GM04503 (cell line): ENCODE measurements at places on chromosomes 4 and X.
A peak's percentile ranks its signal among the peaks of the same experiment; 100 is the strongest.

GRCh38 chrX:70012756-70013155 lies 37.0 kb downstream of the AWAT2 start:
- no peak for DNase-seq

DNA sequence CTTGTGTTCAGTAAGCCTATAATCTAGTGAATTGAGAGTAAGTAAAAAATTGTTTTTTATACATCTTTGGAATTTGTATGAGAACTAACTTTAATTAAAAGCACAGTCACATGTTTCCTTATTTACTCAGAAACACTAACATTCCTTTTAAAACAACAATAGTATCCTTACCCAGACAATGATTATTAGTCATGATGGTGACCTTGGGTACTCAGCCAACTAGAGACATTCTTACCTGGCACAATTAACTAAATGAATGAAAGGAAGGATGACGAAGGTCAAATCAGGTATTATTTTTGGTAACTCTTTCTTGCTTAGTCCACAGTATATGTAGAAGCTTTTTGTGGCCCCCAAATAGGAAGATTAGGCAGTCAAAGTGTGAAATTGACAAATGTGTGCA lies 901.0 kb downstream of the FAT4 start:
- no peak for DNase-seq

GRCh38 chr4:123480706-123481418 lies 84.3 kb downstream of the SPRY1 start:
- DNase-seq: peak; percentile 19

DNA sequence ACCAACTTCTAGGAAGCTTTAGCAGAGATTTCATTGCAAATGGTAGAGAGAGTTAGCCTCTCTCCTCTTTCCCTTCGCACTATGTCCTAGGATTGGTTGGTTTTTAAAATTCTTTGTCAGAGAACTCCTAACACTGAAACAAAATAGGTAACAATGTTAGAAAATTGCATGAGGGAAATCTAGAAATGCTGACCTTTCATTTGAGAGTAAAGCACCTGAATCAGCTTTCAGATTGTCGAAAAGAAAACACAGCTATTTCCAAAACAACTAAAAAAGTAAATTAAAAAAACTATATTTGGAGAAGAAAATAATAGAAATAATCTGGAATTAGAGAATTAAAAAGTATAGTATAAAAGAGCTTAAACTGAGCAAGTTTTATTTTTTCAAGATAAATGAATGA lies 108.1 kb upstream of the GK2 start:
- no peak for DNase-seq

DNA sequence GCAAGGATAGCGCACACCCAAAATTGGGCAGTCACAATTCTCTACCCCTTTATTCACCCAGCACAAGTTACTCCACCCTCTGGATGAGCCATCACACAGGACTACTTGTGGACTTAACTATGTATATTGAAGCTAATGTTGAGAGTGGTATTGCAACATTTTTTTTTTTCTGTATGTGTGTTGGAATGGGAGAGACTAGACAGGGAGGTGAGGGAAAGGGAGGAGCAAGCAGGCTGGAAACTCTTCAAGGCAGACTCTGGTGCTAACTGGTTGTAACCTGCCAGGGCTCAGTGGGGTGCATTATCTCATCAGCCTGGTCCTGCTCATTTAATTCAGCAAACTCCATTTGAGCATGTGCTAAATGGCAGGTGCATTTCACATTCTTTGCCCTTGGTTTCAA lies 18.4 kb upstream of the CWH43 start:
- no peak for DNase-seq

- no peak for DNase-seq
These were observed 40.2 kb upstream of the CRMP1 start for GRCh38 chr4:5933116-5933515.

- DNase-seq: no peak
These were observed 69.4 kb downstream of the RWDD4 start for GRCh38 chr4:183589461-183590099.

GRCh38 chr4:52010986-52011385 lies 9.2 kb downstream of the LRRC66 start:
- DNase-seq: no peak

DNA sequence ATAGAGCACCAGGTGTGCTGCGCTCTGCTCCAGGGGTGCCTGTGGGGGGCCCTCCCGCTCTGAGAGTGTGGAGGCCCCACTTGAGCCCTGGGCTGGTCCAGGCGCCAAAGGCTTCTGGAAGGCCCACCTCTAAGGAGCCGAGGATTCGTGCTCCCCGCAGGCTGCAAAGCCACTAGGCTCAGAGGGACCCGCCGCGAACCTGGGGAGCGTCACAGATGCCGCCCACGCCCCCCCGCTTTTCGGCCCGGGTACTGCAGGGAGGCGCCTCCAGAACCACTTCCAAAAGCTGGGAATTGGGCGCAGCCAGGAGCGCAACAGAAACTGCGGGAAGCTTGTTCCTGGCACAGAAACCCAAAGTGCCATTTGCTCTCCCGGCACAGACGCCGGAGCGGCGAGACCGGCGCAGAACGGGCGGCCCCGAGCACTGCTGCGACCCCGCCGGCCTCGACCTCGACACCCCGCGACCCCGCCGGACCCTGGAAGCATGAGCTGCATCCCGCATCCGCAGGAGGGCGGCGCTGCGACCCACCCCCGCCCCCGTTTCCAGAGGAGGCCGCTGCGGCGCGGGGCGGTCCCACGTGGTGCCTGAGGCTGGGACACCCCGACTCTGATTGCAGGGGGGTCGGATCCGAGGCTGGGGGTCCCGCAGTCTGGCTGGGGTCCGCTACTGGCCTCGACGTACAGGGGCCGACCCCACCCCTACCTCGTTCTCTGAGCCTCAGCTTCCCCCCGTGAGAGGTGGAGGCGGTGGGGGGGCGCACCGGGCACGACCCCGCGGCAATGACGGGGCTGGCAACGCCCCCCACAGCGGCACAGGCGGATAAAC lies 30.8 kb downstream of the CPLX1 start:
- no peak for DNase-seq

- DNase-seq: no peak
These were observed 168.4 kb downstream of the MAD2L1 start for GRCh38 chr4:119898211-119898610.

DNA sequence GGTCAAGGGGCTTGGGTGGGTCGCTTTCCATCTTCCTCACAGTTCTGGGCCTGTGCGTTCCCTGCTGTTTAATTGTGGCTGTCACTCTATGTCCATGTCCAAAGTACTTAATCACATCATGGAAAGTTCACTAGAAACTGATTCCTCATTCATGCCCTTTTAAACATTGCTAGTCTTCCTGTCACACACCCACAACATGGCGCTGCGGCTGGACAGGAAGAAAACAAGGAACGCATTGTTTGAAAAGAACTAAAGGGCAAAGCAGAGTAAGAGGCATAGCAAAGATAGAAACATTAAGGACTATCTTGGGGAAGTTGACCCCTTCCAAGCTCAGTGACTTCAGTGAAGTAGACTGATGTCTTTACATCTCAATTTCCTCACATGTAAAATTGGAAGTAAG lies 18.4 kb downstream of the PNPLA4 start:
- DNase-seq: no peak

- DNase-seq: no peak
These were observed 36.8 kb upstream of the SPON2 start for GRCh38 chr4:1208970-1209704.

GRCh38 chrX:68710870-68711576 lies 63.6 kb downstream of the STARD8 start:
- DNase-seq: no peak

DNA sequence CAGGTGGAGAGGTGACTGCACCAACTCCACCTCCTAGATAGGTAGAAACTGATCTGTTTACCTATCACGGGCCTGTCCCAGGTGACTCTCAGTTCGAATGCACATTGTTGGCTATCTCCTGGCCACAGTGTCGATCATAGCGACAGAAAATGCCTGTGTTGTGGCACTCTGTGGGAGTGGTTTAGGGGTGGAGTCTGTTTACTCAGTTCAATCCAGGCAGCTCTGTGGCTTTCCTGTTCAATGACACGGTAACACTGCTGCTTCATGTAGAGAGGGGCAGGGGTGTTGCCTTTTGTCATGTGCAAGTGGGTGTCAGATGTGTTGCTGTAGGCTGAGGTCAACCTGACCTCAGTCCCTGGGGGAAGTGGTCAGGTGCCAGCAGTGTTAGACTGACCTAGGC lies 1602.4 kb downstream of the TECRL start:
- no peak for DNase-seq

DNA sequence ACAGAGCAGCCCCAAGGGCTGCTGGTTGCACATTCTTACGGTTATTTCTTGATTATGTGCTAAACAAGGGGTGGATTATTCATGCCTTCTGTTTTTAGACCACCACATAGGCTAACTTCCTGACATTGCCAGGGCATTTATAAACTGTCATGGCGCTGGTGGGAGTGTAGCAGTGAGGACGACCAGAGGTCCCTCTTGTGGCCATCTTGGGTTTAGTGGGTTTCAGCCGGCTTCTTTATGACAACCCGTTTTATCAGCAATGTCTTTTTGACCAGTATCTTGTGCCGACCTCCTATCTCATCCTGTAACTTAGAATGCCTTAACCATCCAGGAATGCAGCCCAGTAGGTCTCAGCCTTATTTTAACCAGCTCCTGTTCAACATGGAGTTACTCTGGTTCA lies 212.4 kb upstream of the GRID2 start:
- no peak for DNase-seq

DNA sequence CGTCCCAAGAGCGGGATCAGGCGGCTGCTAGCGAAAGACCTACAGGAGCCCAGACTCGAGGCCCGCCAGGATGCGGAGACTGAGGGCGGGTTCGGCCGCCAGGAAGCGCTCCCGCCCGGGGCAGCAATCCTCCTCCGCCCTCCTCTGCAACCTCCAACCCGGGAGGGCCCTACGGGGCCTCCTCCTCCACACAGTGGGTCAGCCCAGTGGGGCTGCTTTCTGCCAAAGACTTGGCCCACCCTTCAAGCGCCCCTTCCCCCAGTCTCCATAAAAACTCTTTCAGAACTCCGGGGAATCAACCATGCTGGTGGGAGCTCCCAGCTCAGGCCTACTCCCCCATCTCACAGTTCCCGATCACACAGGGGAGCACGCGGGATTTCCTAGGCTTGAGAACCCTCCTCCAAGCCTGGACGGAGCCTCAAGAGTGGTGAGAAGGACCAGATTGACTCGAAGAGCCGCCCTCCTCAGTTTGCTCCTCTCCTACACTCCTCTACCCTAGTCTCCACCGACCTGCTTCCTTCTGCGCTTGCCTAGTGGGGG lies 77.5 kb downstream of the RLIM start:
- no peak for DNase-seq

- DNase-seq: no peak
These were observed 107.8 kb upstream of the SCML1 start for GRCh38 chrX:17629519-17629918.

DNA sequence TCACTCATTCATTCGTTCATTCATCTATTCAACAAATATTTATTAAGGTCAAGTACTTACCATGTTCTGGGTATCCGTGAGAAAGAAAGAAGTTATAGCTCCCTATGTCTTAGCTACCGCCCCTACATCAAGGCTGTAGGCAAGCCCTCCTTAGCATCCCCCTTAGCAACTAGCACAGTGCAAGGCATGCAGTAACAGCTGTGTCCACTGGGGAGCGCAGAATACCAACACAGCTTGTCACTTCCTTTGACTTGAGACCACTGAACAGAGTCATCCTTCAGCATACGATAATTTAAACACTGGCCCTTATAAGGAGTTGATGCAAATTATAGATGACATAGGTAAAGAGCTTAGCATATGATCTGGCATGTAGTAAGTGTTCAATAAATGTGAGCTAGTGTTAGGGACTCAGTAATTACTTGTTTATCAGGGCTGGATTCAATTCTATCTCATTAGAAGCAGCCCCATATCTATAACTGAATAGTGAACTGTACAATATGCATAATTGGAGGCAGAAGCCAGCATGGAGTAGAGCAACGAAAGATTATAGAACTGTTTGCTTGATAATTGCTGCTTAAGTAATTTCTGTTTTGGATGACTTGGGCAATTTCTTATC lies 8.7 kb downstream of the KIAA1210 start:
- no peak for DNase-seq

DNA sequence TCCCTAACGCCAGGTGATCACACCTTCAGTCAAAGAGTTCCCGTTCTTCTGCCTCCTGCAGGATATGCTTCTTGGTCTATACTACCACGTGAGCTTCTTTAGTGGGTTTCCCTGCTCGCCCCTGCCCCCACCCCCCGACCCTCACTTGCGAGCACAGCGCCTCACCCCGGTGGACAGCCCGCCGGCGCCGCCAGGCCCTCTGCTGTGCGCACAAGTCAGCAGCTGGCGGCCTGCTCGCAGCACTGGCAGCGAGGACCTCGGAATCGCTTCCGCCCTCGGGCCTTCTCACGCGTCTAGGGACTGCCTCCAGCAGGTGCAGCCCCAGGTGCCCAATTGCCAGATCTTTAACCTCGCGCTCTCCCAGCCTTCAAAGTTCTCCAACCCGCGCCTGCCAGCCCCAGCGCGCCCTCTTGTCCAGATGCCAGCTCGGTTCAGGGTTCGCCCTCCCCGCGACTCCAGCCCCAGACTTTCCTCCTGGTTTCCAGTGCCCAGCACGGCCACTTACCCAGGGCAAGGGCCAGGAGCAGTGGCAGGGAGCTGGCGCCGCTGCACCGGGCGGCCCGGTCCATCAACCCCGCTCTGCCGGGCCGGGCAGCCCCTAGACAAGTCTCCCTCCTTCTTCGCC lies 454 bp downstream of the BTC start:
- no peak for DNase-seq

GRCh38 chr4:74311696-74312313 lies 3.5 kb downstream of the EPGN start:
- no peak for DNase-seq

- DNase-seq: no peak
These were observed 27.9 kb upstream of the PHOX2B start for GRCh38 chr4:41776466-41776865.

DNA sequence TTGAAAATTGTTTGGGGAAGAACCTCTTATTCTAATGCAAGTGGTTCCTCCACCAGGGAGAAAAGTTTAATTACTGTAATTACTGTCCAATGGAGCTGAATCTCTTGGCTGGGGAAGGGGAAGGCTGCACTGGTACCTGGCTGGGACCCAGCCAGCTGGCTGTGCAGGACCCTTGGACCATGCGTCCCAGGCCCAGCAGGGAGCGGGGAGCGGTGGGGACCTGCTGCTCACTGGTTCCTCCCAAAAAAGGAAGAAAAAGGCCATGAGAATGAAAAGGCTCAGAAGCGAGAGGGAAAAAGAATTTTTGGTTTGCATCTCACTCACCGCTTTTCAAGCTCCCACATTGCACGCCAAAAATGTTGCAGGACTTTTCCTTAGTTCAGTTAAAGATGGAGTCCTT lies 333.5 kb downstream of the FAM47B start:
- no peak for DNase-seq

DNA sequence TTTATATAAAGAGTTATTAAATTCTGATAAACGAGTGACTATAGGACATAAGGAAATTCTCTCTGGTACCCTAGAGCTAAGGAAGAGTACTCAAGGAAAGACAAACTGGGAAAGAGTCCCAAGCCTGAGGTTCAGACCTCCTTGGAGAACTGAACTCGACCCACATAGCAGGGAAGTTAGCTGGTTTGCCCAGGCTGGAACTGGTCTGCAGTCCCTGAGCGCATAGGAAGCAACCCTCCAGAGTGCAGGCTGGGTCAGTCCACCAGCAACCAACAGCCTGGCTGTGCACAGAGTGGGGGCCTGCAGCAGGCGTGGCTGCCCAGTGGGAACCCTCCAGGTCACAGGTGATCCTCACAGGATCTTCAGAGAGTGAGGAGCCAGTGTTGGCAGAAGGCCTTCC lies 114.1 kb downstream of the SOWAHB start:
- no peak for DNase-seq
